ENCODE measurements at places on chromosomes 11 and 22.

DNA sequence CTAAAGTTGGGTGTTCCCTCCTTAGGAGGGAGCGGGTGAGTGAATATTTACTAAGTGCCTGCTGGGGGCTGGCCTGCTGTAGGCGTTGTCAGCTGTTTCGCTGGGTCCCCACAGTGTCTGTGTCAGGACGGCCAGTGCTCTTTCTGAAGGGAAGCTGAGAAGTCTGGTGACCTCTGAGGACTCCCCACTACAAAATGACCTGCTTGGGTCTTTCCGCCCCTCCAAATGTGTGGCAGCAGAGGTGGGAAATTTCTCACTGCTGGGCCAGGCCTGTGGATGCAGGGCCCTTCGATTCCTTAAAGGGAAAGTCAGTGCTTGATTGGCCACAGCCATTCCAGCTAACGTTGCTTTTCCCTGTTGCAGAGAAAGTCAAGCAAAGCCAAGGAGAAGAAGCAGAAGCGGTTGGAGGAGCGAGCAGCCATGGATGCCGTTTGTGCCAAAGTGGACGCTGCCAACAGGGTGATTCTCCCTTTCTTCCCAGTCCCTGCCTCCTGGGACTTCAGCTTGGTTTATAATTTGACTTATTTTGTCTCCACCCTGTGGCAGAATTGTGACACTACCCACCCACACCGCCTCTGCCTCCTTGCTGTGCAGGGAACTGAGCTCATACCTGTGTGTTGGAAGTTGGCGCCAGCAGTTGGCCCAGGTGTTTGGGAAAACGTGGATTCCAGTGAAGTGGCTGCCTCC is 6.8 kb downstream of the NAA40 start:
- peak; percentile 55 for DNase-seq

DNA sequence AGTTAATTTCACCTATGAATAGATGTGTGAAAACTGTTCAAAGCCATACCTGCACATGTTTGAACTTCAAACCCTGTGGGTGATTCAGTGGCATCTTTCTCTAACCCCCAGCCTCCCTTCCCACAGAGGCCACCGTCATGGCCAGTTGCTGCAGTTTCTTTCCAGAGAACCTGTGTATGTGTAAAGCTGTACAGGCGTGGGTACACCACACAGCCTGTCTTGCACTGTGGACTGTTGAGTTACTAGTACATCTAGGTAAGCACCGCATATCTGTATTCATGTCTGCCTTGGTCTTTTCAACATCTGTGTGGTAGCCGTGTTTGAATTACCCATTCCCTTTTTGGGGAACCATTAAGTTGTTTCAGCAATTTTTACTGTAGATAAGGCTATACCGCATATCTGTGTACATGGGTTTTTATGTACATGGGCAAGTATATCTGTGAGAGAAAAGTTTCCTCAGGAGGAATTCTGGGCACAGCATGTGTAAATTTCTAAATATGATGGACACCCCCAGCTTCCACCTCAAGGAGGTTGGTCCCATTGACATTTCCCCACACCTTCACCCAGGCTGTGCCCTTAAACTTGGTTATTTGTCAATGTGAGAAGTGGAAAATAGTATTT is 13.9 kb downstream of the NEAT1 start:
- no peak for DNase-seq

DNA sequence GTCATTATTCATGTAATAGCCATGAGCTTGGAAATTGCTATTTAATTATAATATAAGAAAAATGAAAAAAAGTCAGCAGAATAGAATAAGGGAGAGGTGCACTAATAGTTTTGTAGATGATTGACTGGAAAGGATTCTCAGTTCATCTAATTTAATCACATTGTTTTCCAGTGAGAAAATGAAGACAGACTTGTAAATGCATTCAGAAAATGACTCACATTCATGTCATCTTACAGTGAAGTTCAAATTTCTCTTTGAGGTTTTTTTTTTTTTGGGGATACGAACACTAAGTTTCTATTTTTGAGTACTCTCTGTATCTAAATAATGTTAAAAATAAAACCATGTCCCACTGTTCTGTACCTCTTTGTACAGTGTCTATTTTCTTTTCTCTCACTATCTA is 18.5 kb upstream of the OR4A16 start:
- DNase-seq = no peak

- DNase-seq = no peak
Measured at GRCh38 chr11:119476666-119477331, 53.8 kb upstream of the THY1 start.

- no peak for DNase-seq
Measured at GRCh38 chr11:72235351-72236057, 8.5 kb downstream of the PHOX2A start.

DNA sequence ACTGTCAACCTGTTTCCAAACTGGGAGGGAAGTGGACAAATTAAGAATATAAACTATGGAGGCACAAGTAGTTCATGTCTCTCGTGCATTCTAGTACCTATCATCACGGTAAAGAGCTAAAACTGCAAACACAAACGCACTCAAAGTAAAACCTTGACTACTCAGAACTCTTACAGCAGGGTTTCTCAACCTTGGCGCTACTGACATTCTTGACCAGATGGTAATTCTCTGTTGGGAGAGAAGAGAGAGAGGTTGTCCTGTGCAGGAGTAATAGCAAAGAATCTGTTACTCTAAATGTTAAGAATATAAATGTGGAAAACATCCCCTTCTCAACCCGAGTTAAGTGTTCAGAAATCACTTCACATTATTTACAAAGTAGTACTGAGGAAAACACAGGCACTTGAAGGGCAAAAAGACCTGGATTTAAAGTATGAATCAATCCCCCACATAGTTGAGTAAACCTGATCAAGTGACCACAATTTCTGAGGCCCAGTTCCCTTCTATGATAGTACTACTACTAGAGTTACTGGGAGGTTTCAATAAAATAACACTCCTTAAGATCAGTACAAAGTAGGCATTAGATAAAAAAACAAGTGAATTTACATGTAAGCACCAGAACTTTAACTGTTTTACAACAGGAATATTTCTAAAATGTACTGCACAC is 73.1 kb upstream of the ARHGAP32 start:
- no peak for DNase-seq

- DNase-seq = no peak
Measured at GRCh38 chr11:61571337-61571736, 9.5 kb downstream of the SYT7 start.

GRCh38 chr11:95450547-95451123 is 219.6 kb upstream of the SESN3 start:
- DNase-seq = no peak

DNA sequence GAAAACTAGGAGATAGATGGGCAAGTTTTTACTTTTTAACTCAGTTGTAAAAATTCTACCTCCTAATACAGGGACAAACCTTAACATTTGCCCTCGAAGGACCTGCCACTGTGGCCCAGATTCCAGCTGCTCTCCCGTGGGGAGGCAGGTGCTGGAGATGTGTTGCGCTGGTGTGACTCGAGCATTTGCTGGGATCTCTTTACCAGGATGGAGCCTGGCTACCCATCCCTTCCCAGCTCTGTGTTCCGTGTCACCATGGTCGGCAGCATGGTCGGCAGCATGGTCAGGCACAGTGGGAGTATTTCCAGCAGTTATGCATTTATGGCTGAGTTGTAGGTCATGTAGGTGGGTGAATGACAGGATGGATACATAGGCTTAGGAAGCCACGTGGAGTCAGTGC is 41.1 kb downstream of the OTOG start:
- DNase-seq = no peak

- peak; percentile 92 for DNase-seq
Measured at GRCh38 chr11:47257517-47258316, at the start of gene NR1H3. Gene NR1H3, plus strand, starts transcription at chr11:47257996. Its CDS starts 1,221 bp downstream, at chr11:47259217.

DNA sequence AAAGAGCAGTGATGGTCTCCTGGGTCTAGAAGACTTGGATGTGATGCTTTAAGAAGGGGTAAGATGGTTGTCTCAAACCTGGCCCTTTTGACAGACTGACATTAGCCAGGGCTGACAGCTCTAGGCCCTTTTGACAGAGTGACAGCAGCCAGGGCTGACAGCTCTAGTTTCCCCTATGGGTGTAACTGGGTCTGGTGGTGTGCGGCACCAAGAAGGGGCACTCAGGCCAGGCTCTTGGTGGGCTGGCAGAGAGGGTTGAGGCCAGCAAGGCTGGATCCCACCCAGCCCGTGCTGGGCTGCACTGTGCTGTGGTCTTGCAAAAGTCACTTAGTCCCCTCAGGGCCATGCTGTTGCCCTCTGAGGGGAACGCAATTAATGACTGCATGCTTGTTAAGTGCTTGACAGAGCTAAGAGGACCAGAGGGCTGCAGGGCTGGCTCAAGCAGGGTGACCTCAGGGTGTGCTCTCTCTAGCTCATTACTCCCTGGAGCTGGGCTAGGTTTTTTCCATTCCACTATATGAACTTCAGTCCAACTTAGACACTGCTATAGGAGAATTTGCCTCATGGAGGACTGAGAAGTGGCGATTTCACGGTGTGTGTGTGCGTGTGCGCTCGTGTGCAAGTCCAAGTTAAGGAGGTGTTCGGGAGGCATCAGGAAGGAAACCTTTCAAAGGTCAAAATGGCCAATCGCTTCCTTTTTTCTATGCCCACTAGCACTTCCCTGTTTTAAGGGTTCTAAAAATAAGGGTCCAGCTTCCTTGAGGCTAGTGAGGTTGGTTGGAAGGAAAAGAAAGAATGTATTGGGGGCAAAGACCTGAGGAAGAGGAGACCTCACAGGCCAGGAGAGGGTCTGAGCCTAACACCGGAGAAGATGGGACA is 4.4 kb downstream of the UBASH3B start:
- DNase-seq = peak; percentile 40

DNA sequence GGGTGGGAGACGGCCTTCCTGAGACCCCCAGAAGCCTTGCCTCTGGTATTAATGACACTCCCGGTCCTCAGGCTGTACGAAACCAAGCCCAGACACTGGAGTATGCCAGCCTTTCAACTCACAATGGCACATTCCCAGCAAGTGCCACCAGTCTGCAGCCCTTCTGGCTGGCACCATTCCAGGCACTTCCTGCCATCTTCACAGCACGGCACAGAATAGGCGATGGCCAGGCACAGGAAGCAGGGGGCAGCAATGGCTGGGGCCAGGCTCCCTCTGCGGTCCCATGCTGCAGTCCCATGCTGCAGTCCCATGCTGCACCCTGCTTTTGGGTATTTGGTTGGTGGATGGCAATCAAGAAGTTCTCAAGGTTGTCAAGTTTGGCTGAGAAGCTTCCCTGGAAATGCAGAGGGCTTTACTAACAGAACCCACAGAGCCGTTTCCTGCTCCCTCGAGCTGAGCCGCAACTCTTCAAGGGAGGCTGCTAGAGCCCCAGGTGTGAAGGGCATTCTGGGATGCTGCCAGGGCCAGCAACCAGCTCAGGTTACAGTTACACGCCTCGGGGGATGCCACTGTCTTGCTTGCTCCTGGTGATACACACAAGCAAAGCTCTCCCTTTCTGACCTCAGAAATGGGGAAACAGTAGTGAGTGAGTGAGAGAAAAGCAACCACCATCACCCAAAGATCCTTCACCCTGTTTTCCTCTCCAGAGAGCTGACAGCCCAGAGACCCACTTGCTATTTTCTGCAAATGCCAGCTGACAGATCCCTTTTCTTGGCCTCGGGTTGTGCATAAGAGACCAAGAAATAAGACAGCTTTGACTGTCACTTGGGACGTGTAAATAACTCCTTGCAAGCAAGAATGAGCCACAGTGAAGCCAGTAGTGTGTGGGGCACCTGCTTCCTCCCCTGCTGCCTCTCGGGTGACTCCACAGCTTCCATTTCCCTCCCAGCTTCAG is 23.9 kb downstream of the LRFN4 start:
- no peak for DNase-seq

- DNase-seq = no peak
Measured at GRCh38 chr11:17801166-17801565, 66.6 kb downstream of the KCNC1 start.

GRCh38 chr11:107953446-107953845 is 25.2 kb downstream of the RAB39A start:
- peak; percentile 49 for DNase-seq

GRCh38 chr11:105769627-105770026 is 159.8 kb downstream of the GRIA4 start:
- no peak for DNase-seq

DNA sequence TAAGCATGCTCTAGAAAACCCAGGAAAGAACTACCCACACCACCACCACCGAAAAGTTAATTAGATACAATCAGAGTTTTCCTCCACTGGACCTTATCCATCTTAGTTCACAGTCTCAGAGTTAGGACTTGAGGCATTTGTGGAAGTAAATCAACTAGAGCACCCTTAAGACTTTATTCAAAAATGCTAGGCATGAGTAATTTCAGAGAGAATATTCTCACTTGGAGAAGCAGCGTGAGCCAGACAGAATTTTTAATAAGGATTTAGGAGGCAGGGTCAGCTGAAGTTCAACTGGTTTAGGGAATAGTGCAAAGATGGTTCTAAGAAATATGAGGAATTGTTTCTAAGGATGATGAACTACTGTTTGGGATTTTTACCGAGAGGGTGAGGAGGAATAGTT is 1.2 kb upstream of the OLFML1 start:
- no peak for DNase-seq

GRCh38 chr11:13105237-13105844 is 96.2 kb downstream of the RASSF10 start:
- no peak for DNase-seq

- peak; percentile 50 for DNase-seq
Measured at GRCh38 chr11:76782531-76783293, 444 bp upstream of the TSKU start.

GRCh38 chr11:43868852-43869567 is 11.6 kb upstream of the ALKBH3 start:
- DNase-seq = peak; percentile 96

DNA sequence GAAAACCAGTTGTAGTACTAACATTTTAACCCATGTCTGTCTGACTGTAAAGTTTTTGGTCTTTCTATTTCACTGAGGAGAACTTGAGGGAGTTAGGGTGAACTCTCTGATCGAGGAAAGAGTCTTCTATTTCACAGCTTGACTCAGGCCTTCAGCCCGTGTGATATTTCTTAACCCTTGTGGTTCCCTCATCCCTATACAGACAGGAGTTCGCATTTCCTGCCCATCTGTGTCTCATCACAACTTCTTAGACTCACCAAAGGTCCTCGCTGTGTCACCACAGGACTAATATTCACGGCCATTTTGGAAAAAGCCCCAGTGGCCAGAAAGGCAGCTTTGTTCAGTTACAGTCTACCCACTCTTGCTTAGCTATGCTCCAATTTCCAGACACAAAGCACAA is 172.8 kb downstream of the FAM181B start:
- DNase-seq = peak; percentile 44

DNA sequence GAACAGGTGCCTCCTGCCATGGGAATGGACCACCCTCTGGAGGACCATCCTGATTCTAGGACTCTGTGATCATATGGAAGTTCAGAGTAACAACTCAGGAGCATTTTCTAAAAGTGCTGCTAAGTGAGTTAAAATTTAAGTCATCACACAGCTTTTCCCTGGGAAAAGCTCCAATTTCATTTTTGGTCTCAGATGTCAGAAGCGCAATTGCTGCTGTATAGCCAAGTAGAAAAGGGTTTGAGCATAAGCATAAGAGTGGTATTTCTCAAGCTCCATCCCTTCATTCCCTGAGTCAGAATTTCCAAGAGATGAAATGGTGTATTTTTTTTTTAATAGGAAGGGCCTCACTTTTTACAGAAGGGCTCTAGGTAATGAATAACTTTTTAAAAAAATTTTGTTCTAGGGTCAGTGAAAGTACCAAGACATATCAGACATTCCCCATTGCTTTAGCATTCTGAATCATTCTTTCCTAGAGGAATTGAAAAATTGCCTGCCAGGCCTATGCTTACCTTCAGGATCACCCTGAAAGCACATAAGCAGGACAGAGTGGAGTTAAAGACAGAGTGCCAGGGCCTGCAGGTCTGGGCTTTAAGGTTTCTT is 564.5 kb upstream of the ISX start:
- no peak for DNase-seq

All from inflammatory macrophage treated with lipopolysaccharide for 4 hours (primary cell).